ENCODE measurements at places on chromosomes 2 and 18.
A peak's percentile ranks its signal among the peaks of the same experiment; 100 is the strongest.

DNA sequence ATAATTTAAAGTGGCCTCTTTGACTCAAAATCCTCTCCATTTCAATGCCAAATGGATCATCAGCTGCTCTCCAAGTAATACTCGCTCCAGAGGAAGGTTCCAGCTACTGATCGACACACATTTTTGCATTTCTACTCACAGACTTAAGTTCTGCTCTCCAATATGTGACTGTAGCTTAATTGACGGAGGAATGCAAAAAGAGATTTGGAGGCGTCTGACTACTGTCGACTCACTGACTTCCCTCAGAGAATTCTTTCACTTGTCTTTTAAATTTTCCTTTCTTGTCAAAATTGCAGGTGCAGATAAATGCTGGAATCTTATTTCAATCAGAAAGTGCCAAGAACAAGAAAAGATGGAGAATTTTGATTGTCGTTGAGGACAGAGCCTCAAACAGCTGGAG lies 84.1 kb upstream of the PAPOLG start:
- no peak for DNase-seq

GRCh38 chr2:37653093-37653492 lies 18.3 kb downstream of the CDC42EP3 start:
- DNase-seq: no peak

DNA sequence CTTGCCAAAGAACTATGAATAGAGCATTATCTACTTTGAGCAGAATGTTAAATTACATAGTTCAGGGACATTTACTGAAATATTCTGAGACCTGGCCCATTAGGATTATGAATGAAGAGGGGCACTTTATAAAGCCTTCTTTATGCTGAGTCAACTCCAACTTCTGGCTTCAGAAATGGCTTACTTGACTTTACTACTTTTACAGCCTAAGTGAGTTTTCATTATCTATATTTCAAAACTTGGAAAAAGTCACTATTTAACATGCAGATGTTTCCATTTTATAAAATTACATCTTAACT lies 37.7 kb downstream of the SESTD1 start:
- no peak for DNase-seq

DNA sequence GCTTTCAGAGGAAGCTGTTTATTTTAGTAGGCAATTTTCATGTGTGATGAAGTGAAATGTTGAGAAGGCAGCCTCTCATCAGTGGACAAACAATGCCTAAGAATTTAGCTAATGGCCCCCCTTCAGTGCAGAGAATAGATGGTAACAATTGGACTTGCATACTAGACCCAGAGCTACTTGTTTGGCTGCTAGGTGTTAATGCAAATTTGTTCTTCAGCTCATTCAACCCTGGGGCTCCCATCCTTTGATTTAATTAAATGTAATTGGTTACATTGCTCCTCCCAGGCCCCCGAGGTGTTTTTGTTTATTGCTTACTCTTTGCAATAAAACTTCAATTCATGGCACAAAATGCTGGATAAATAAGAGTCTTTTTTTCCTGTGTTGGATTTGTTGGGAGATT lies 68.6 kb downstream of the CAMKMT start:
- no peak for DNase-seq

DNA sequence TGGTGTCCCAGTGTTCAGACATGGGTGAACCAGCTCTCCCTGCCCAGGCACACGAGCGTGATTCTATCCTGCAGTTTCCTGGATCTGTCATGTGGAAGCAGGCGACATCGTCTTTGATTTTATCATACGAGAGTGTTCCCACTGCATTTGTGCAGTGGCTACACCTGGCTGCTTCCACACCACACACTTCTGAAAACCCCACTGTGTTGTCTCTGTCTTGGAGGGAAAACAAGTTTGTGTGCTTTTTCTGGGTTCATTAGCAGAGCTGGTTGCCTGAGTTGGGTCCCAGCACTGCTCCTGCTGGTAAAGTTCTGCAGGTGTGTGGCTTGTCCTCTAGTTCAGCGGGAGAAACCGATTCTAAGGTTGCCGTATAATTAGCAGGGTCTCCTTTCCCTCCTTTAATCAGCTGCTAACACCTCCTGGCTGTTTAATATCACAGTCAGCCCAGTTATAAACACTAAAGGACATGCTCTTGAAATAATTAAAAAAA lies 58.5 kb upstream of the TWIST2 start:
- no peak for DNase-seq

DNA sequence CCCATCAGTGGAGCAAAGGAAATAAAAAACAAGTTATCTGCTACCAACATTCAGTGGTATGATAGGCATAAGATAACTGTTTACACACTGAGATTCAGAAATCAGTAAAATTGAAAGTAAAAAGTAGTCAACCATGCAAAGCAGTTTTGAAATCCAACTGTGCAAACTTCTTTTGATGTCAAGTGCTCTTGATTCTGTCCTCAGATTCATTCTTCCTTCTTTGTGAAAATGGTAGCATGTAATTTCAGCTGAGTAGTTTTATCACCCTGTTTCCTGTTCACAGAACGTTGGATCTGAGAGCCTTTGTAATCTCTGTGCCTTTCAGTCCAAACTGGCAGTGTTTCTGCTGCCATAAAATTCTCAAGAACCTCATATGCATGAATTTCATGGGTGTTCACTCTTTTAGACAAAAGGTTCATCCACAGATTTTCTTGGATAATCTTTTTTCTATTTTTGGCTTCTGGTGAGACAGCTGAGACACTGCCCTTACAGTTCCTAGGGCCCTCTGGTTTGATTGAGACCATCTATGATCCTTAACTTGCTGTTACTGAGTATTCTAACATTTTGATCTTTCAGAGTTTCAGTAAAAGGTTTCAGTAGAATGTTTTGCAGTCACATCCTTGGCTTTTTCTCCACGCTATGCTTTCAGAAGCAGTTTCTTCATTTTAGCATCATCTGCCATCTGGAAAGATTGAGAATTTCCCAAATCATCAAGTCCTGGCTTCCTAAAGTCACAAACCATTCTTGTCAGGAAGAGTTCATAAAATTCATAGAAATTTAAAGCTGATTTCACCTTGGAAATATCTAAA lies 272.3 kb upstream of the EPHA4 start:
- no peak for DNase-seq

GRCh38 chr2:224163566-224164307 lies 124.7 kb upstream of the SERPINE2 start:
- DNase-seq: no peak

DNA sequence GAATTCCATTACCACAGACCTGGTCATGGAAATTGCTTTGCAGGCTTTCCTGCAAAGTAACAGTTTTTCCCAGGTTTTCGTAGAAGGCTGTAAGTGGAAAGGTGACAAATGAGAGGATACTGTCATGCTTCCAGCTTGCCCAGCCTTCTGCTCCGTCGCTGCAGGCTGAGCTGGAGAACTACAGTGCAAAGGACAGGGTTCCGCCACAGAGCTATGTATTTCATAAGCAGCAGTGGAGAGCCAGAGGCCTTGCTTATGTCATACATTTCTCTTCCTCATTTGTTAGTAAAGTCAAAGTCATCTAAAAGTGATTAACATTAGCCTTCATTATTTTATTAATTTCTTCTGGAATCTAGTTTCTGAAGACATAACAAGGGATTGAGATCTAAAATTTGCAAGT lies 72.9 kb upstream of the RBM44 start:
- peak; percentile 59 for DNase-seq

- no peak for DNase-seq
These were observed 243.5 kb upstream of the SALL3 start for GRCh38 chr18:78736015-78736690.

- DNase-seq: no peak
These were observed 1.5 kb downstream of the ARL5A start for GRCh38 chr2:151826737-151827157.

DNA sequence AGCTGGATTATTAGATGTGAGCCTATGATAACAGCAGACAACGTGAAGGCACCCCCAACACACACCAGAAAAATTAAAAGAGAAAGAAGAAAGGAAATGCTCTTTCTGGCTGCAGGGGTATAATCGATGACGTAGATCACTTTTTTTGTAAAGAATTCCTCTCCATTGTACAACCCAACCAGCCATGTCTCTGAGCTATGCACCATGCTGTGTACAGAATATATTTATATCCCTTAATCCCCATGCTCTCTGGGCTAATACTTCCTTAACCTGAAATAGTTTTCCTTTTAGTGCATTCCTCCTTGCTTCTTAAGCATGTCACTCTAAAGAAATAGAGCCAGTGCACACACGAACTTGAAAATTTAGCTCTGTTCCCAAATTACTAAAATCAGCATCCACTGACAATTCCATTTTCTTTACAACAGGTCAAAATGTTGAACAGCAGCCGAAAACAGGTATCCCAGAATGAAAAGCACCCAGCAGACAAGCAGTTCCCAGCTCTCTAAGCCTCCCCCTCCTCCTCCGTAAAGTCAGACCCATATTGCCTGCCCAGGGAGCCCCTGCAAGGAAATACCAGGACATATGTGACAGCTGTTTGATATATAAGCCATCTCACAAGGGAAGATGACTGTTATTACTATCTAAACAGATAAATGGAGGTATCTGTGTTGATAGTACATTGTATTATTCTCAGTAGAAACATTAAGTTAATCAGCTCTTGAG lies 247.4 kb upstream of the RAB6C start:
- DNase-seq: no peak

DNA sequence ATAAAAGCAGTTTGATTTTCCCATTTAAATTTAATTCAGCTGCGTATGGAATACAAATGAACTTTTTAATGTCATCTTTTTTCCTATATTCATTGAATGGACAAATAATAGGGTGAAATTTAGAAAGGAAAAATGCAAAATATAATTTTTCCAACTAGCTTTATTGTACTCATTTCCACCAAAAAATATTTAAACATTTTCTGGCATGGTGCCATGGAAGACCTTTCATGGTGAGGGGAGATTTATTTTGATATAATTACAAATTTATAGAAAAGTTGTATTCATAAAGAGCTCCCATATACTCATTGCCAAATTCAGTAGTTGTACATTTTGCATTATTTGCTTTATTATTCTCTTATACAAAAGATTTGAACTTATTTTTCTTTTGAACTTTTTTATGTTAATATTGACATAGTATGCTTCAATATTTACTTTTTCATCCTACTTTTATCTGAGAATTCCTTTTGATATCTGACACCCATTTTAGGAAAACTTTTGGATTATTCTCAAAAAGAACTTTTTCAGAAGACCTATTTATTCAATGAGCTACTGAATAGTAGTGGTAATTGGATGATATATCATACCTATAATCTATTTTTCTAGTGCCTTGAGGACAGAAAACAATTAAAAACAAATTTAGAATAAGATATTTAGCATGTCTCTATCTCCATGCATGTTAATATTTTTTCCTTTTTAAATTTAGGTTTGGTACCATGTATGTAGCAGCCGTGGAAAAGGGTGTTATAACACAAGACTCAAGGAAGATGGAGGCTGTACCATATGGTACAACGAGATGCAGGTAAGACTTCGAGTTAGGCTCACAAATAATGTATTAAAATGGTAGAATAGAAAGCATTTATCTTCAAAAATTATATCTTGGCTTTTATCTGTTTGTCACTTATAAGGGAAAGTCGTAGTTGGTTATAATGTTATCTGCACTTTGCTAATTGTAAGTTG lies 37.5 kb downstream of the DDX1 start:
- DNase-seq: no peak

- DNase-seq: no peak
These were observed 13.3 kb downstream of the ANKRD44 start for GRCh38 chr2:197297266-197297665.

DNA sequence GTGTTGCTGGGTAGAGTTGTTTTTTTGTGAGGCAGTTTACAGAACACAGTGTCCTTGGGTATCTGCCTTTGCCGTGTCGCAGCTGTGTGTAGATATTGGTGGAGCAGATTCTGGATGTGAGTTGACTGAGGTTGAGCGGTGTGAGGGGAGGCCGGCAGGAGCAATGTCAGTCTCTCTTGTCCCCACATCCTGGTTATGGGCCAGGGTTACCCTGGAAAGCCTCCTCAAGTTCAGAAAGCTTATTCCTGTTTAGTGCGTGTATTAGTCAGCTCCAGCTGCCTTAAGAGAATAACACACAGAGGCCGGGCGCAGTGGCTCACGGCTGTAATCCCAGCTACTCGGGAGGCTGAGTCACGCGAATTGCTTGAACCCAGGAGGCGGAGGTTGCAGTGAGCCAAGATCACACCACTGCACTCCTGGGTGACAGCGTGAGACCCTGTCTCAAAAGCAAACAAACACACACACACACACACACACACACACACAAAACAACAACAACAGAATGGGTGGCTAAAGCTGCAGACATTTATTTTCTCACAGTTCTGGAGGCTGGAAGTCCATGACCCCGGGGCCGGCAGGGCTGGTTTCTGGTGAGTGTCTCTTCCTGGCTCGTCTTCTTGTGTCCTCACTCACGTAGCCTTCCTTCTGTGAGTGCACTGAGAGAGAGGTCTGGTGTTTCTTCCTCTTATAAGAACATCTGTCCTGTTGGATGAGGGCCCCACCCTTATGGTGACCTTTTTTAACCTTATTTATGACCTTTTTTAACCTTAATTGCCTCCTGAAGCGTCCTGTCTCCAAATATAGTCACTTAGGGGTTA lies 5.1 kb downstream of the NCK2 start:
- no peak for DNase-seq

DNA sequence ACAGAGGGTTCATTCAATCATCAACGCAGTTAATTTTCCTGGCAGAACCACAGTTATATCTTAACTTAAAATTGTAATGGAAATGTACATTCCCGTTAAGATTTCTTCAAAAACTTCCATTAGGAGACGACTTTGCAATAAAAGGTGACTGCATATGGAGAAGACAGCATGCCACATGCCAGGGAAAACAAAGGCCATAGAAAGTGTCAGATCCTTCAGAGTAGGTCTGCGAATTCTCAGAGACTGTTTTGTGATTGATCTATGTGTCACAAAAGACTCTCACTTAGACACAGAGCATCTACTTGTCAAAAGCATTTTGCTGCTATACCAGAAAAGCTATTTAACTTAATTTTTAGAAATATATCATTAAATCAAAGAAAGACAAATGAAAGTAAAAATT lies 274.6 kb downstream of the DPP10 start:
- no peak for DNase-seq

DNA sequence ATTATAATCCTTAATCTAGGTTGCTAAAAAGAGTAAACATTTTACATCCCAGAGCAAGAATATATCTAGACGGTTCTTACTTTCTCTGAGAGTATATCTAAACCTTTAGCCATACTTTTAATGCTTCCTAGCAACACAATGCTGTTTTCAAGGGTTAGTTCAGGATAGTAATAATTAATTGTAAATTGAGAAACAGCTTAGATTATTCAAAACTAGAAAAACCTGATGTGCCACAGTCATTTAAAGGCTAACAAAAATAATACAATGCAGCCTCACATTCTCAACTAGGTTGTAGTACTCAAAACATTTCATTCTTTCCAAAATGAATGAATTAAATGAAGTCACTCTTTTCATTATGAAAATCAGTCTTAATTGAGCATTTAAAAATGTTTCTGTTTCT lies 103.2 kb upstream of the OTX1 start:
- no peak for DNase-seq

- no peak for DNase-seq
These were observed 117.7 kb downstream of the CRIM1 start for GRCh38 chr2:36473230-36473629.

- DNase-seq: no peak
These were observed 493.1 kb downstream of the SOCS6 start for GRCh38 chr18:70781860-70782453.

GRCh38 chr2:16250886-16251285 lies 310.5 kb downstream of the MYCN start:
- DNase-seq: no peak

- no peak for DNase-seq
These were observed 32.1 kb downstream of the GLS start for GRCh38 chr2:190912726-190913125.

- DNase-seq: no peak
These were observed 173.3 kb downstream of the ANKRD44 start for GRCh38 chr2:197137231-197137630.
